ENCODE measurements at places on chromosomes 2 and 18.

DNA sequence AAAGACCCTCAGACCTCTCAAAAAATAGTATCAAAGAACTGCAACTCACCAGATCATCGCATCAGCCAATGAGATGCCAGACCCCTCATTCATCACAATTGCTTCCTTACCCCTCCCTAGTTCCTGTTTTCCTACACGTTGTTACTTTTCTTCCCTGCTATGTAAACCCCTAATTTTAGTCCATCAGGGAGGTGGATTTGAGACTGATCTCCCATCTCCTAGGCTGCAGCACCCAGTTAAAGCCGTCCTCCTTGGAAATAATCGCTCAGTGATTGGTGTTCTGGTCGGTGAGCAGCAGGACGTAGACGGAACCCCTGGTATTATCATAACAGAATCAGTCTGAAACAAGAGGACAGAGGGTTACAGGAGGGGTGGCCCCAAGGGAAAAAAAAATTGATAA, 44.0 kb upstream of the MAP4K4 start:
- no peak for DNase-seq

DNA sequence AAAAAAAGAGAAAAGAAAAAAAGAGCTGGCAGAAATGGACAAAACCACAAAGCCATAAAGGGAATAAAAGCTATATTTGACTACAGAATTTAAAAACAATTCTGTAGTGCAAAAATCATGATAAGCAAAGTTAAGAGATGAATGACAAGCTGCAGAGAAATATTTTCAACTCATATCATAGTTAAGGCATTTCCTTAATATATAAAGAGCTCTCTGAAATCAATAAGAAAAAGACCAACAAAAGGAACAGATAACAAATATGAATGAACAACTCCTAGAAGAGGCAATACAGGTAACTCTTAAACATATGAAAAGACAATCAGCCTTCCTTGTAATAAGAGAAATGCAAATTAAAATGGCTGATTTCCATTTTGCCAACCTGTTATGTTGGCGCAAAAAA, 26.2 kb downstream of the OTOF start:
- DNase-seq = no peak

GRCh38 chr2:30583204-30583749, 136.2 kb downstream of the LCLAT1 start:
- no peak for DNase-seq

- no peak for DNase-seq
Measured at GRCh38 chr2:11071211-11071610, 84.1 kb upstream of the SLC66A3 start.
